ENCODE measurements at places on chromosomes 13 and 19.

GRCh38 chr13:114128624-114129522 lies 3.5 kb downstream of the RASA3 start:
- peak; percentile 94 for DNase-seq

DNA sequence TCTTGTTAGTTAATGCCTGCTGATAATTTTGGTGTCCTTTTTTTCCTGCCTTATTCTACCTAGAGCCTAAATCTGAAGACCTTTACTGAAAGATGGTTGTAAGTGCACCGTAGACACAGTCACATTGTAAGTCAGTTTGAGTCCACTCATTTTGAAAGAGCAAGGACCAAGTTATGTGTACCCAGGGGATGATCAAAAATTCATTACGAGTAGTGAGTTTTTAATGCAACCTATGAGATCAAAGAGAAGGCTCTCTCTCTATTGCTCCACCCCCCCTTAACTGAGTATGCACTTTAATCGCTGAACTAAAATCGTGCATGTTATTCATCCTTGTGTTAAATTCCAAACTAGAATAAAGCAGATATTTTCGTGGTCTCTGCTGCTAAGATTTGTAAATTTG lies 1.8 kb downstream of the RAP2A start:
- DNase-seq, result peak; percentile 35

DNA sequence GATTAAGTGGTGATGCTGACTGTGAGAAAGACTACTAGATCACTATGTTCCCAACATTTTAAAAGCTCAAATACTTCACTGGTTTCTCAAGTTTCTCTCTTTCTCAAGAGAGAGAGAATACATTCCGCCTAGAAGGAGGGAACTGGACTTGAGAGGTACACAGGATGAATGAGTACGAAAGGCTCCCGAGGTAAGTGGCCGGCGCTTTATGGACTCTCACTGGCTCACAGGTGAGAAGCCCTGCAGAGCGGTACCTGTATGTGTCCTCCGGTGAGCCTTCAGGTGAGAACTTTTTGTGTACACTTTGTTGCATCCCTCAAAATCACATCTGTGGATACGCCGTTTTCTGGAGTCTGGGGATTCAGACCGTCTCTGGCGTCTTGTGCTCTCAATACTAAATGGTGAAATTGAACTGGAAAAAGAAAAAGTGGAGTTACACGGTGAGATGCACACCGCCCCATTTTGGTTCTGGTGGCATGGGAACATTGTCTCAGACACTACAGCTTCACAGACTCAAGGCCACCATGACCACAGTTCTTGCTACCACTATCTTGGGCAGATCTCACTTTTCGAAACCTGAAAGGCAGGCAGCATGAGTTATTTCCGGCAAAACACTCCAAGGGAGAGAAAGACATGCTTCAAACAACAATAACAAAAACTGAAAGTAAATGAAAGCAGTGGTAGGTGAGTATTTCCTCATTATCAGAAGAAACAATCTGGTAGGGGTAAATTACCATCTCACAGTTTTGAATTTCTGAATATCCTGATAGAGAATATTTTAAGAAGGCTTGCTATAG lies 418.9 kb downstream of the KLF12 start:
- no peak for DNase-seq

DNA sequence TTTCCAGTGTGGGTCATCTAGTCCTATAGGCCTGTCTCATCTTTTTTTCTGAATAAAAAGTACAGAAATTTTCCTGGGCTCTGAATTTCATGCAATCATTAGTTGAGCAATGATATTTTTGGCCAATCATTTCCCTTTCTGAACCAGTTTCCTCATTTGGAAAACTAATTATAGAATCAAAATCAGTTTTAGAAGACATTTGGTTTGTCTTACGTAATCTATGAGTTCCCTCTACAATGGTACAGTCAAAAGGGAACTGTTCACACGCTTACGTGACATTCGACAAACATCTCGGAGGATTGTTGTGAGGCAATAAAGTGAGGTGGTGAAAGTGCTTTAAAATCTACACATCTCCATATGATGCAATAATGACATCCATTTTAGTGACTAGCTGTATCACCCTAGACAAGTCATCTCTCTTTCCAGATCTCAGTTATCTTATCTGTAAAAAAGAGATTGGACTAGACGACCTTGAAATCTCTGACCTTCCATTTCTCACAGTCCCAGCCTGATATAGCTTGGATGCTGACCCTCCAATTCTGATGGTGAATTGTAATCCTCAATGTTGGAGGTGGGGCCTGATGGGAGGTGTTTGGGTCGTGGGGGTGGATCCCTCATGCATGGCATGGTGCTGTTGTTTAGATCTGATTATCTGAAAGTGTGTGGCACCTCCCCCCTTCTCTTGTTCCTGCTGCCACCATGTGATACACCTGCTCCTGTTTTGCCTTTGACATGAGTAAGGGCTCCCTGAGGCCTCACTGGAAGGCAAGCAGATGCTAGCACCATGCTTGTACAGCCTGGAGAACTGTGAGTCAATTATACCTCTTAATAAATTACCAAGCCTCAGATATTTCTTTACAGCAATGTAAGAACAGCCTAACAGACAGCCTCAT lies 26.7 kb downstream of the FLT1 start:
- no peak for DNase-seq

- no peak for DNase-seq
These were observed 17.6 kb downstream of the SPINT2 start for GRCh38 chr19:38281811-38282566.

GRCh38 chr13:104382951-104383350 lies 1316.7 kb upstream of the SLC10A2 start:
- DNase-seq, result peak; percentile 46

GRCh38 chr13:109778102-109778542 lies 8.3 kb downstream of the IRS2 start:
- peak; percentile 63 for DNase-seq

GRCh38 chr13:42545842-42546241 lies 28.1 kb upstream of the TNFSF11 start:
- DNase-seq, result no peak

GRCh38 chr13:28576067-28576466 lies 81.1 kb upstream of the FLT1 start:
- DNase-seq, result no peak

GRCh38 chr19:39352381-39353255 lies 10.4 kb downstream of the SAMD4B start:
- DNase-seq, result peak; percentile 68

DNA sequence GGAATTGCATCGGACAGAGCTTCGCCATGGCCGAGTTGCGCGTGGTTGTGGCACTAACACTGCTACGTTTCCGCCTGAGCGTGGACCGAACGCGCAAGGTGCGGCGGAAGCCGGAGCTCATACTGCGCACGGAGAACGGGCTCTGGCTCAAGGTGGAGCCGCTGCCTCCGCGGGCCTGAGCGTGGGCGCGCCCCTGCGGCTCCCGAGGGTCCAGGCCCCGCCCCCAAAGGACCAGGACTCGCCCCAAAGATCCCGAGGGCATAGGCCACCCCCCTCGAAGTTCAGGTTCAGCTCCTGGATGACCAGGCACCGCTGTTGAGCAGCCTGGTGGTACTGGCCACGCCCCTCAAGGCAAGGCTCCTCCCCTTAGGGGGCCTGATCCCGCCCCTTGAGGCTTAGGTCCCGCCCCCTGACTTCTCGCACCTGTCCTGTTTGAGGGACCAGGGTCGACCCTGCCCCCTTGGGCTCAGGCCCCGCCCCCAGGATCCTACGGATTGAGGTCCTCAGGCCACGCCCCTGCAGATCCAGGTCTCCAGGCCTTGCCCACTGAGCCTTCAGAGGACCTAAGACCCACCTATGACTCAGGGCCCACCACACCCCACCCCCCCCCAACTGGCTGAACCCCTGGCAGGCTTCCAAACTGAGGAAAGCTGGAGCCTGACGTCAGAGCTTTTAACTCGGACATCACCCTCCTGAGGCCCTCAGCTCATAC lies 43.1 kb downstream of the CYP4F22 start:
- DNase-seq, result peak; percentile 37

DNA sequence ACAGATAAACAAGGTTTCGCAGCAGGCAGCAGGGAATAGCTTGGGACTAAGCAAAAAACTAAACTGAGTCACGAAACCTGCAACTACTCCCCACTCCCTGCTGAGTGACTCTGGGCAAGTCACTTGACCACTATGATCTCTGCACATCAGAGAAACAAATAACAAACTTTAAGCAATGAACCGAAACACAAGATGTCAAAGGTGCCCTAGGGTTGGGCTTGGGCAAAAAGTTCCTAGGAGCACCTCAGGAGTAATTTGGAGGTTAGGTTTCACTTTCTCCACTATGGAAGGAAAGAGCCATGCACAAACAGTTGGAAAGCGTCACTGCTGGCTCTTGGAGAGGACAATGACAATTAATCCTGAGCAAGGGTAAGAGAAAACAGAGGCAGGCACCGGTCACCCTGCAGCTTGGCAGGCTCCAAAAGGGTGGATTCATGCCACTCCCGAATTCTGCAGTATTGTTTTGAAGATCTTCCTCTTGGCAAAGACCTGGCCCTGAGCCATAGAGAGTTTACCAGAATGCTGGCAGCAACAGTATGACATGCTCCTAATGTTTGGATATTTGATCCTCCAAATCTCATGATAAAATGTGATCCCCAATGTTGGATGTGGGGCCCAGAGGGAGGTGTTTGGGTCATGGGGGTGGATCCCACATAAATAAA lies 60.3 kb downstream of the CRYL1 start:
- no peak for DNase-seq

Measured in fibroblast of mammary gland (primary cell).